ENCODE measurements at places on chromosomes 2 and 18.

GRCh38 chr2:136005462-136006196, 20.2 kb upstream of the DARS1 start:
- no peak for DNase-seq

DNA sequence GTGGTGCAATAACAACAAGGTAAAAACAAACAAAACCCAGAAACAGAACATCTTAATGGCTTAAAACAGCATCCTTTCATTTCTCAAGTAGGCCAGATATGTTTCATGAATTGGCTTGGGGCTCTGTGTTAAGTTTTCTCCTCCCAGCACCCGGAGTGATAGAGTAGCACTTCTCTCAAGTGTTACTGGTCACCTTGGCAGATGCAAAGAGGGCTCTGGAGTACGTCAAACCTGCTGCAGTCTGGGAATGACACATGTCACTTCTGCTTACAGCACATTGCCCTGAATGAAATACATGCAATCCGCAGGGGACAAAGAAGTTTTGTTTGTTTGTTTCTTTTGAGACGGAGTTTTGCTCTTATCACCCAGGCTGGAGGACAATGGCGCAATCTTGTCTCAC, 639.3 kb downstream of the CNTNAP5 start:
- DNase-seq, result no peak

DNA sequence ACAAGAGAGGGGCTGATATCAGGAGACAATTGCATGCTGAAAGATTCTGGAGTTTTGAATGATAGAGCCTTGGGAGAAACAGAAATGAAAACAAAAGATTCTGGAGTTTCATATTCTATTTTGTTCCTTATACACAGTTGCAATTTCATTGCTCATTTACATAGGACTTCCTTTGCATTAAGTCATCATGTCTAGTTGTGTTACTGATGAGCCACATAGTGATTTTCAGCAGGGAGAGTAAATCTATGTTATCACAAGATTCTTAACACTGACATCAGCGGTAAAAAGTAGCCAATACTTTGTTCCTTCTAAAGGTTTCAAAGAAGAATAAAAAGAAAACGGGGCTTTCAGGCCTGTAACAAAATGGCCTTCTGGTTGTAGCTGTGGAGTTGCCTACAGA, 7.1 kb downstream of the ADAM17 start:
- peak; percentile 27 for DNase-seq

DNA sequence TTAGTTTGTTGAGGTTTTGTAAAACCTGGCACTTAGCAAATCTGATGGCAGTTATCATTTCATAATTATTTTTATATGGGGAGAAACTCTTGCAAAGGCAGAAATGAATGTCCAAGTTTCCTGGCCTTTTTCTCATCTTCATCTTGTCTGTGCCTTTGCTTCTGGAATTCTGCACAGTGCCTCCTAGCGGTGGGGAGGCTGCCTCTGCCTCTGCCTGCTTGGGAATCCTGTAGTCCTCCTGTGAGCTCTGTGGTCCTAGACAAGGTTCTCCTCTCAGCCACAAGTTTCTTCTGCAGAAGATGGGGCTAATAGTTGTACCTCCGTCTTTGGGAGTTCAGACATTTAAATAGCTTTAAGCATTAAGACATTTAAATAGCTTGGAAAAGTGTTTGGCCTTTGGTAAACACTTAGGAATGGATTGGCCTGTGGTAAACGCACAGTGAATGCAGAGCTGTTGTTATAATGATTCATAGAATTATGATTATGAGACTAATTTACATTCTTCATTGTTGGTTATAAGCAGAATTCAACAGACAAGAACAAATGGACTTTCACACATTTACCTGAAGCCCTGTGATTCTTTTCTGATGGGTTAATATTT, 101.2 kb downstream of the ZNF236 start:
- no peak for DNase-seq

GRCh38 chr2:73091696-73092095, 20.2 kb upstream of the SFXN5 start:
- no peak for DNase-seq

DNA sequence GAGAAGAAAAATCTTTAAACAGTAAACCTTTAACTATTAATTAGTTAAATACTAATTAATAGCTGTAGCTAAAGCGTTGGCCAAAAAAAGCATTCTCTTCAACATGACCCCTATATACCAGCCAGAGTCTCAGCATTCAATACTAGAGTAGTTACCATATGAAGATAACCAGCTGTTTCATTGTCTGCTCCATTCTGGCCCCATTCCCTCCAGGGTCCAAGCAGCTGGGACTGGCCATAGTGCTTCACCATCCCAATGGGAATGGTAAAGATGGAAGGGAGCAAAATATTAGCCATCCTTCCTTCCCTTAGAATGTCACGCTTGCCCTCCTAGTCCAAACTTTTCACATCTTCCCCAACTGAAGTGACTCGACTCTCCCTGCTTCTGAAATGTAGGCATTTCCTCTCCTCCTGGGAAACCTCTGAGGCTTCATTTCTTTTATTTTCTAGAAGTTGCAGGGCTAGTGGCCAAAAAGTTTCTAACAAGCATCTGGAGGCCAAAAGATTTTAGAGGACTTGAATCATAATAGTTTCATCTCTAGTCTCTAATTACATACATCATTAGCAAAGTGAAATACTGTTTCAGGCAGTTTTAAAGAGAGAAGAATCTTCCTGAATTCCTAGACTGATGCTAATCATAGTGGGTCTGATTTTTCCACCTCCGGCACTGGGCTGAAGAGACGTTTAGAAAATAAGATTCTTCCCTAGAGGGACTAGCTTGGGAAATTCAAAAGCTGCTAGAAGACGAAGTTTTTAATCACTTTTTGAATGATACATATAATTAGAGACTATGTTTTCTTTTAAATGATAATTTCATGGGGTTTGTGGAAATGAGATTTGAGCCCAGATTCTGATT, 52.7 kb downstream of the CCDC68 start:
- DNase-seq, result no peak

Measured in CD4-positive, alpha-beta T cell treated with Interleukin-12 subunit alpha and Interleukin-12 subunit beta, for 1 hour (primary cell).